ENCODE measurements at places on chromosomes 12 and 14.

- DNase-seq, result no peak
Measured at GRCh38 chr14:99899578-99900178, 106.5 kb downstream of the EML1 start.

DNA sequence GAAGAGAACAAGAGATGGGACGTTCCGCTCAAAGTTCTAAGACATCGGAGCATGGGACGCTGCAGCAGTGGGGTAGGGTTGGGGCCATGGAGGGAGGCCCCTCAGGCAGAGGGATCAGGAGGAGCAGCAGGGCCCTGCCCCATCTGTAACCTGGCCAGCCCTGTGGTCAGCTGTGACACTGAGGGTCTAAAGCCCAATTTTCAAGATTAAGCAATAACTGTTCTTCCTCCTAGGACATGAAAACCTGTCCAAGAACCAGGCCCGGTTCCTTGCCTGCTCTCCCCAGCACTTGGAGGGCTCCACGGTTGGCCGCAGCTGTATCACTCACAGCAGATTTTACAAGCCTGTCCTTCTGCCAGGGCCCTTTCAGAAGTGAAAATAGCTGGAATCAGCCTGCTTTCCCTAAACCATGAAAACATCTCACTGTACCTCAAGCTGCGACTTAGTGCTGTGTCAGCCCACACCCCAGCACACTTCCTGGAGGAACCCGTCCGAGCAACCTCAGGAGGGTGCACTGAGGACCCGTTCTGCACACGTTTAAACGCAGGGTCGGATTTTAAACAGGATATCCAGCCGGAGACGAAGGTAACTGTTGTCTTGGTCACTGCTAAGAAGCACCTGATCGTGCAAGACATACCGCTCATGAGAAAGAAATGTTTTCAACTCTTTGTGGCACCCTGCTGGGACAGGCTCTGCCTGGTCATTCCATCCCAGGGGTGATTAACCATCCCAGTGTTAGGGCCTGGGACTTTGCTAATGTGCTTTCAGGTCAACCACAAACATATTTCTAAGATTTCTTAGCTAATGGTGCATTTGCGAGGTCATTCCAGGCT lies 201.9 kb upstream of the DIO3 start:
- no peak for DNase-seq

DNA sequence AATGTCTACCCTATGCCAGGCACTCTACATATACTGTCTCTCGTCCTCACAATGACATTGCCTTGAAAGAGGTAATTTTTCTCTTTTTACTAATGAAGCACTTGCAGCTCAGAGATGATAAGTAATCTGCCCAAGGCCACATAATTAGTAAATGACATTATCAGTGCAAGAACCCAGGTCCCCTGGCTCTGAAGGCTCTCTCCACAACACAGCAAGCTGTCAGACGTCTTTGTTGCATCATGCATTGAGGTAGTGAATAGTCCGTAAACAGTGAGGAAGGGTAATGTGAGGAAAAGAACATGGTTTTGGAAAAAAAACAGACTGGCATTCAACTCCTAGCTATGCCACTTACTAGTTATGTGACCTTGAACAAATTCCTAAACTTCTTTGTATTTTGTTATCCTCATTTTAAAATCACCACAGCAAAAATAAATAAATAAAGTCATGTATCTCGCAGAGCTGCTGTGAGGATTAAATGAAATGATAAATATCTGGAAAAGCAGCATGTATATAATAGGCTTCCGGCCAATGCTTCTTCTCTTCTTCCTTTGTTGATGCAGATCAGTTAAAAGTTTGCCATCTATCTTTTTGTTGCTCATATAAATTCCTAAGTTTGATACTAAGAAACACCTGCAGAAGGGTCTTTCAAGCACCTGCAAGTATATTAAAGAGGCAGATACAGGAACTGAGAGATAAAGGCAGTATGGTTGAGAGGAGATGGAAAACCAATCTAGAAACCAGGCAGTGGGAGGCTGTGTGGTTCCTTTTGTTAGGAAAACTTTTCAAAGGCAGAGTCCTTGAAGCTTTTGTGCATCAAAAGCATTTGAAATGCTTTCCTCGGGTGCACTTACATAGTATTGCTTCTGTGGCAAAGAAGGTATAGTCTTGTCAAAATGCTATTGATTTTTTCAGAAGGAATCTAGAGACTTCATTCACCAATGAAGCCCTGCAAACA lies 82.8 kb downstream of the BTG1 start:
- DNase-seq, result no peak

DNA sequence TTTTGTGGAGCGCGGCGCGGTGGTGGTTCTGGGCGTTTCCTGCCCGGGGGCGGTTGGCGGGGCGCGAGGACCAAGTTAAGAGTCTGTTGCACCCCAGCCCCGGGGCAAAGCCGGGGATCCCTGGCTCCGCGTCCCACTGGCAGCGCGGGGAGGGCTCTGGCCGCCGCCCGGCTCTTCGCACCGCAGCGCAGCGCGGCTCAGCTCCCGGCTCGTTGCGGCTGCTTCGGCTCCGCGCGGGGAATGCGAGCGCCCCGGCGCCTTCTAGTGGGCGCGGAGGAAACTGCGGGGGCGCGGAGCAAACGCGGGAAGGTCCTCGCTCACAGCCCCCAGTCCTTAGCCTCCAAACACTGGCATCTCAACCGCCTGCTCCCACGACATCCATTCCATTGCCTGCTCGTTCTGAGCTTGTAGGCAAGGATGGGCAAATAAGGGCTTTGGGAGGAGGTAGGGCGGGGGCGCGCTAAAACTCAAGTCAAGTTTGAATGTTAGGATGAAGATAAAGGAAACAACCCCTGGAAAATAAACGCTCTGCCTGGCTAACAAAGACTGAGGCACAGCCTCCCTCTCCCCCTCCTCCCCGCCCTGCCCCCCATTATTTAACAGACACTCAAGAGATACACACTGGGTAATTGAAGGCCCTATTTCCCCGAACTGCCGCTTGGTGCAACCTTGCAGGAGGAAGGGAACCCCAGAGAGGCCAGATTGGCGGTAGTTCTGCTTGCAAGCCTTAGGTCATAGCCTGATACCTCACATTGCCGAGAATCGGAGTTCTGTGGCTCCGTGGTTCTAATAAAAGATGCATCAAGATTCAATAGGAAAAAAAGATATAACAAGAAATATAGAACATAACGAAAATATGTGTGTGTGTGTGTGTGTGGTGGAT lies at the start of gene B4GALNT1:
Gene B4GALNT1, minus strand, starts transcription at position 244 of the 883 bp plus-strand sequence. CDS start 1,069 bp downstream, outside the sequence.
- DNase-seq, result no peak

- DNase-seq, result no peak
Measured at GRCh38 chr14:101114726-101115515, 211.4 kb upstream of the RTL1 start.

DNA sequence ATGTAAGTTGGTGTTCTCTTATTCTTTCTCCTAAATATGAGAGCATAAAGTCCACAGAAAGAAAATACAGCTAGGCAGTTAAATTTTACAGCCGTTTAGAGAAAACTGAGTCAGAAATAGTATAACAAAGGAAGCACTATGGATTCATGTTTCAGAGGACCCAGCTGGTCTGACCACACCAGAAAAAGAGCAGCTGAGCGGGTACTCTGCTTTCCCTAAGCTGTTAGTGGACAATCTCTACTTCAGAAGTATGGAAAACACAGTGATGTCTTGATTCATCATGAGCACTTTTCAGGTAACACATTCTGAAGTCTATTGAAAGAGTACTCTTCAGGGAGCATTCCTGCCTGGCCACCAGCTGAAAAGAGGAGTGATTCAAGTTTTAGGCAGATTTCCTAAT lies 12.4 kb downstream of the PPM1H start:
- no peak for DNase-seq

DNA sequence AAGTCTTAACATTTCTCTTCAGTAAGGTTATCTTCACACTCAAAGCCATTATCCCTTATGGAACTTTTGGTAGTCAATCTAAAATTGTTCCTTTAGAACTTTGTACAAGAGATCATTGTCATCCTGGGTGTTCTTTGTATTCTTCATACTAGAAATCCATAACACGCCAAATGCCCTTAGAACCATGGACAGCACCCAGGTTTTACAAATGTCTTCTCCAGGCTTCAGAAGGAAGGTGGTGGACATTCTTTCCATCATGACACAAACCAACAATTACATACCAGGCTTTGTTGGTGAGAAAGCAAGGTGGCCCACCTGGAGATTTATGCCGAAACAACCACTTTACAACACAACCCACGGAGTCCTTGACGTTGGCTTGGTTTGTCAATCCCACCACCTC lies 365.6 kb upstream of the TBX3 start:
- no peak for DNase-seq

DNA sequence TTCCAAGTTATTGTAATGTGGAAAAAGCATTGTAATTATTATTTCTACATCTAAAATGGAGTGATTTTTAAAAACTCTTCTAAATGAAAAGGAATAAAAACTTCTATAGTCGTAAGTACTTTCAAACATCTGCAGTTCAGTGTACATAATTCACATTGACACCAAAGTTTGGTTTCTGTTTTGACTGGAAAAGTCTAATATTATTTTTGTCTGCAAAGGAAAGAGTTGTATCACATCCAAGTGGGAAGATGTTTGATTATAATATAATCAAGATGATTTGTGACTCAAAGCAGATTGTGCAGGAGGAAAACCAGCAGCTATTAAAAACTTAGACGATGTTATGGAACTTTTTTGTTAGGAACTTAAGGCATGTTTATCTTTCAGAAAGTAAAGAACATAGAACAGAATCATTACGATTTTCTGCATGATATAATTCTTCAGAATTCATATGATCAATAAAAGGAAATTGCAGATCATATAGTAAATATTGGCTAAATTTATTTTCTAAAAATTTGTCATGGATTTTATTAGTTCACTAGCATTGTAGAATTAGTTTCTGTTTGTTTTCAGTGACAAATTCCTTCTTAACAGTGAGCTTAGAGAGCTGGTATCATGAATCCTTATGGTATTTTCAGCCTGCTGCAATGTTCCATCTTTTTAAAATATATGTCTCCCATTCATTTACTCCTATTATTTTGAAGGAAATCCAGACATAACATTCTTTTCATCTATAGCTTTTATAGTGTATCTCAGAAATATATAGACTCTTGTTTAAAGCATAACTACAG lies 145.8 kb downstream of the MIPOL1 start:
- no peak for DNase-seq

DNA sequence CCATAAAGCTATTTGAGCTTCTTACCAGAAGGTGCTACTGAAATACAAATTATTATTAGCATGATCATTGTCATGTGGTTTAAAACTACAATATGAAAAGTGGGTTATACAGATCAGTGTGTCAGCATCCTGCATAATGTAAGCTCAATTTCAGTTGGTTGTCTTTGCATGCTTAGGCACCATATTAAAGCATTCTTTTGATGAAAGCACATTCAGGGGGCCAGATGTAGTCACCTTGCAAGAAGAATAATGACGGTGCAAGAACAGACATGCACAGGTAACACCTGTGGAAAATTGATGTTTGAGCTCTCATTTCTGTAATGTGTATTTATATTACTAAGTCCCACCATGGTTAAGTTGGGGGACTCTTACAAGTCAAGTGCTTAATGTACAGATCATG lies 123.9 kb downstream of the PAX9 start:
- no peak for DNase-seq

DNA sequence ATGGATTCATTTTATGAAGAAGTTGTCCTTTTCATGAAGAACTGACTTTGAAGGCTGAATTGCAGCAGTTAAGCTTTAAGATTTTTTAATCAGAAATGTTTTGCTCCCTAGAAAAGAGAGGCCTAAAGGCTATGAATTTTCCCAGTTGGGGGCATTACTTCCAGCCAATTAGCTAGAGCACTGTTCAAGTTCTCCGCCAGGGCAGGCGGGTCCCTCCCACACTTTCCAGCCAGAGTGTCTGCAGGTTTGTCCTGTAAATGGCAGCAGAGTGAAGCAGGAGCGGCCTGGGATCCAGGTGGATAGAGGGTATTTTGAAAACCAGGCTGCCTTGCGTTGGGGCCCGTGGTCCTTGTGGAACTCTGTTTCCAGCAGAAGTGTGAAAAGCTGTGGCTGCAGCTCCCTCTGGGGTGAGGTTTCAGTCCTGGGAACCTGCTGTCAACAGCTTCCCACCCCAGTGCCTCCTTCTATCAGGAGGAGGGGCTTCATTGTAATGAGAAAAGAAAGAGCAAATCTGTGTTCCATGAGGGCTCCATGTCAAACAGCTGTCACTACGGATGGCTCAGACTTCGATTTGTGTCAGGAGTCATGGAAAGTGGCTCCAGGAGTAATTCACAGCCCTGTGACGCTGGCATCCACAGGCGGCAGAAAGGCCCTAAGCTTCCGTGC lies 210.7 kb upstream of the TMEM132C start:
- DNase-seq, result no peak

GRCh38 chr12:66403746-66404145 lies 101.5 kb downstream of the HELB start:
- DNase-seq, result no peak

GRCh38 chr14:80607430-80608190 lies 333.9 kb downstream of the CEP128 start:
- DNase-seq, result no peak

- no peak for DNase-seq
Measured at GRCh38 chr14:99684410-99684934, 374 bp downstream of the CYP46A1 start.

GRCh38 chr12:115984616-115985015 lies 292.9 kb downstream of the MED13L start:
- no peak for DNase-seq

DNA sequence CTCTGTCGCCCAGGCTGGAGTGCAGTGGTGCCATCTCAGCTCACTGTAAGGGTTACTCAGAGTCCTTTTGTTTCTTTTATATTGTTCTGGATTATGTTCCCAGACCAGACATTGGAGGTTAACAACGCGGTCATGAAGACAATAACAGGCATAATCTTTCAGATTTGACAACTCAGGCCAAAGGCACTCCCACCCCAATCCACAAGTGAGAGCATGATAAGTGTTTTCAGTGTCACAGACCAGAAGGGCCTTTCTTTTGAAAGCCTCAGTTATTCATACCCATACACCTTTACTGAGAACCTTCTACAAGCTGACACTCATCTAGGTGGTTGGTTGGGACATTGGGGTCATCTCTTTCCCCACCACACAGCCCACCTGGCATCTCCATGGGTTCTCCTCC lies 2.9 kb upstream of the TMEM63C start:
- DNase-seq, result no peak

GRCh38 chr12:131473741-131474709 lies 236.9 kb upstream of the SFSWAP start:
- DNase-seq, result no peak

GRCh38 chr12:43316520-43316919 lies 235.5 kb downstream of the ADAMTS20 start:
- no peak for DNase-seq

DNA sequence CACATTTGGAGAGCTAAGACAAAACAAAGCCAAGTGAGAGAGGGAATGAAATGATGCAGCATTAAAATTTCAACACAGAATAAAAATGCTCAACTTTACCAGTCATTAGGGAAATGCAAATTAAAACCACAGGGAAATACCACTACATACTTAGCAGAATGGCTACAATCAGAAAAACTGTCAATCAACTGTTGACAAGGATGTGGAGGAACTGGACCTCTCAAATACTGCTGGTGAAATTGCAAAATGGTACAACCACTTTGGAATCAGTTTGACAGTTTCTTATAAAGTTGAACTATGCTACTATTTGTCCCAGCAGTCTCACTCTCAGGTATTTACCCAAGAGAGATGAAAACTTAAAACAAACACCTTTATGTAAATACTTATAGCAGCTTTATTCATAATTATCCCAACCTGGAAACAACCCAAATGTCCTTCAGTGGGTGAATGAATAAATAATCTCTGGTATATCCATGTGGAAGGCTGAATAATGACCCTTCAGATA lies 43.8 kb upstream of the KTN1 start:
- no peak for DNase-seq

GRCh38 chr12:107597695-107598410 lies 87.7 kb upstream of the PWP1 start:
- DNase-seq, result no peak

- DNase-seq, result no peak
Measured at GRCh38 chr12:24231298-24231697, 281.8 kb upstream of the SOX5 start.

GRCh38 chr14:95164506-95164905 lies 7.2 kb upstream of the DICER1 start:
- no peak for DNase-seq
